ENCODE measurements at places on chromosomes 13 and 19.
A peak's percentile ranks its signal among the peaks of the same experiment; 100 is the strongest.

DNA sequence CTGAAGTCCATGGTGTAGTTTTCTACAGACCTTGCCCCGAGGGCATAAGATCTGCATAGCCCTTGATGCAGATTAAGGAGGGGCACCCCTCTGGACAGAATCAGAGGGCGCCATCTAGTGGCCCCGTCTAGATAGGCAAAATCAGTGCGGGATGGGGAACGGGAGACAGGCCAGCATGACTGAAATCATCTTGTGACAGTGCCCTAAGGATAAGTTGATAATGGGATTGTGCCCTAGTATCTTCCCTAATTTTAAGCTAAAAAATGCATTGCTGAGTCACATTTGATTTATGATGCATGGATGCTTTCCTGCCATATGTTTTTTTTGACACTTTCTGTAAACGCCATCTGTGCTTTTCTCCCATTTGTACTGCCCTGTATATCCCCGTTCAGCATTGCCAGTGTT lies 19.0 kb upstream of the GPI start:
- peak; percentile 61 for DNase-seq

DNA sequence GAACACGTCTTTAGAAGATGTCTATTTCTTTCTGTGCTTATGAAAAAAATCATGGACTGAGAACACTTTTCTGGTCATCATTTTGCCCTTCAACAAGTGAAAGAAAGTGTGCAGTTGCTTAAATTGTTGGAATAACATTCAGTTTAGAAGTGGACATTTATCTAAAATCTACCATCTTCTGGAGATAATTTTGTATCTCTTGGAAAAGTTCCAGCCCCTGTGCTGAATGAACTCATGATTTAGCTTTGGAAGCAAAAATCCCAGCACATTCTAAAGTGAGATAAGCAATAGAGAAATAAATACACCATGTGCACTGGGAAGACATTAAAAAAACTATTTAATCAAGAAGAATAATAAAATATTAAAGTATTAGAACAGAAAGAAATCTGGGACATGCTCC lies 1420.8 kb upstream of the SLC10A2 start:
- DNase-seq = no peak

GRCh38 chr19:47663435-47663910 lies 49.7 kb upstream of the EHD2 start:
- no peak for DNase-seq

DNA sequence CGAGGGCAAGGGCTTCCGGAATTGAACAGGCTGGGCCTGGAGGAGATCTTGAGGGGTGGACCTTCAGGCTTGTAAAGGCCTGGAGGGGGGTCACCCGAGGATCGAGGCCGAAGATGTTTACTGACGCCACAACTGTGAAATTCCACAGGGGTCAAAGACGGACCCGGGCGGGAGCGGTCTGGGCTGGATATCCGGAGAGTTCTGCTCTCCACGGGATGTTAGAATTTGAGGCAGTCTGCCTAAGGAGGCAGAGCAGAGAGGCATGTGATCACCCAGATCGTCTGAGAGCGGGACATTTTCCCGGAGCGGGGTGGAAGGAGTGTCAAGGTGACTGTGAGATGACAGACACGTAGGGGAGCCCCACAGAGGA lies 13.2 kb downstream of the KLHL26 start:
- no peak for DNase-seq

GRCh38 chr13:43441899-43442499 lies 344.8 kb downstream of the ENOX1 start:
- DNase-seq = no peak

DNA sequence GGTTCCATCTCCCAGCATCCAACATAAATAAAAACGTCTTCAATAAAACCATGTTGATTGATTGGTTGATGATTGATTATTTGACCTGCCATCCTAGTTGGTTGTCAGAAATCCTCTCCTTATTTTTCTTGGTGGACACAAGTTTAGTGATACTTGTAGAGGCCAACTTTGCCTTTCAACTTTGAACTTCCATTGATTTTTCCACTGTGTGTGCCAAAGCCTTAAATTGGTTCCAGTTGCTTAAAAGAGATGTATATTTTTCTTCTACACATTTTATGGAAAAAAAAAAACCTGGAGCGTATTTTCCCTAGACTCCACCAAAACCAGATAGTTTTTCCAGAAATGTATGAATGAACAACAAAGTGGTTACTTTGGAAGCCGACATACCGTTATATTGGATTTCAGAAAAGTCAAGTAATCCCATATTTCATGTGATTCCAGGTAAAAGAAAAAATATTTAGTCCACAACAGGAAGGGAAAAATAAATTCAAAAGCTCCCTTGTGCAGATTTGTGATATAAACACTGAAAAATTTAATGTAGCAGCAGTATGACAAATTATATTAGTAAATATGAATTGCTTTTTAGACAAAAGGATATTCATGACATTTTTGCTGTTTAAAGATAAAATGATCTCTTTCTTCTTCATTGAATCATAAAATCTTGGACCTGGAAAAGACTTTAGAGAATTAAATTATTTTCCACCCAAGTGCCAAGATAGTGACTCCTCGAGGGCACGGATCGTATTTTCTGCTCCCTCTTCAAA lies 85.2 kb downstream of the MBNL2 start:
- DNase-seq = no peak

DNA sequence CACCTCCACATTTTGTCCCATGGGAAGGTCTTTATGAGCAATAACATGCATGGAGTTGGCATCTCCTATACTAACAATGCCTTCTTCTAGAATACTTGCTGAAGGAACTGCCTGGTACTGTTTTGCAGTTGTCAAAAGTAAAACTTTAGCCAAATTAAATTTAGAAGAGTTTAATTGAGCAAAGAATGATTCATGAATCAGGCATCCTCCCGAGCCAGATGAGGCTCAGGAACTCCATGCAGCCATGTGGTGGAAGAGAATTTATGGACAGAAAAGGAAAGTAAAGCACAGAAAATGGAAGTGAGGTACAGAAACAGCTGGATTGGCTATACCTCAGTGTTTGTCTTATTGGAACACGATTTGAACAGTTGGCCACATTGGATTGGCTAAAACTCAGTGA lies 1081.9 kb downstream of the SLITRK1 start:
- DNase-seq = no peak

DNA sequence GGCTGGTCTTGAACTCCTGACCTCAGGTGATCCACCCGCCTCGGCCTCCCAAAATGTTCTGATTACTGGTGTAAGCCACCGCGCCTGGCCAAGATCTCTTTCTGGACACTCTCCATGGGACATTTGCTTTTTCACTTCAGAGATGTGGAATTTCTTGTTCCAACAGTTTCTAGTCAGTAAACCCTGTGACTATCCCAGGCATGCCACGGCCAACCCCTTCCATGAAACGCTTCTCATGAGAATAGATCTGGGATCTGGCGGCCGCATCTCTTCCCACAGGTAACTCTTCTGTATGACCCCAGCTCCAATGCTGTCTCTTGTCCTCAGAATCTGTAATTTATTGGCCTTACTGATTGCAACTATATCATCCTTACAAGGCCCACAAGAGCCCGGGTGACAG lies 16.2 kb downstream of the PLPP2 start:
- DNase-seq = no peak

GRCh38 chr13:27170221-27170515 lies 1.4 kb downstream of the USP12 start:
- DNase-seq = no peak

- DNase-seq = no peak
Measured at GRCh38 chr13:31166591-31166990, 4.9 kb upstream of the HSPH1 start.

- DNase-seq = no peak
Measured at GRCh38 chr19:49441960-49442350, 628 bp upstream of the SLC17A7 start.

- DNase-seq = no peak
Measured at GRCh38 chr19:45075301-45076028, 813 bp downstream of the ZNF296 start.

- no peak for DNase-seq
Measured at GRCh38 chr19:7376151-7376852, 27.6 kb downstream of the ARHGEF18 start.

DNA sequence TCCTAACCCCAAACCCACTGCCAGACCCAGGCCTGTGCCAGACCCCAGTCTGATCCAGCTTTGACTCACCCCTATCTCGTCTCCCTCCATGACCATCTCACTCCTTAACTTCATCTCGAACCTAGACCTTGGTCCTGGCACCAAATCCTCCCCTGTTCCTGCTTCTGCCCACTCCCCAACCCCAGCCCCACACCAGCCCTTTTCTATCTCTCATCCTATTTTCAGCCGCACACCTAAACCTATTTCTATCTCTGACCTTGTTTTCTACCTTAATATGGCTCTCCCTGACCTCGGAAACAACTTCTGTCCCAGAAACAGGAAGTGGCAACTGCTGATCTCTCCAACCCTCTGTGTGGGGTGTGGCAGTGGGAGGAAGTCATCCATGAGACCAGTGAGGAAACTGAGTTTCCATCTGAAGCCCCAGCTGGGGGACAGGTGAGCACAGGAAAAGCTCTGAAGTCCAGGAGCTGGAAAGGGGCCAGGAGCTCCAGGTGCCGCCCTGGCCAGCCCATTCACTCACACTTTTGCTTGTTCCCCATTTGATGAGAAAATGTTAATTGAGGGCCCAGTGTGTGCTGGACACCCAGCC lies 13.7 kb downstream of the PTH2 start:
- DNase-seq = no peak

GRCh38 chr19:16660763-16661479 lies at the start of gene TMEM38A:
TSS of gene TMEM38A (plus strand) at chr19:16661139. CDS start at chr19:16661218, 79 bp downstream.
- no peak for DNase-seq

DNA sequence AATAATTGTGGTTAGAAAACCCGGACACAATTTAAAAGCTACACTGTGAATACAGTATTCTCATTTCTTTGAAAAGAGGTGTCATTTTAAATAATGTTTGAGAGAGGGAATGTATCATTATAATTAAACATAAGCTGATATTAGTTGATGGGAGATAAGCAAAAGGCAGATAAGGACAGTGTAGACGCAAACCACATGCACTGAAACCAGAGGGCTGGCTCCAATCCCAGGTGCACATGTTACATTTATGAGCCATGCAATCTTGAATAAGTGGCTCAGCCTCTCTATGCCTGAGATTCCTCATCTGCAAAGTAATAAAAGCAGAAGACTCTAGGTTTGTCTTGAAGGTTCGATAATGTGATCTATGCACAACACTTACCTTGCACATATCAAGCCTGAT lies 238.7 kb downstream of the EFNB2 start:
- DNase-seq = no peak

GRCh38 chr13:34357435-34358232 lies 539.7 kb downstream of the RFC3 start:
- no peak for DNase-seq

DNA sequence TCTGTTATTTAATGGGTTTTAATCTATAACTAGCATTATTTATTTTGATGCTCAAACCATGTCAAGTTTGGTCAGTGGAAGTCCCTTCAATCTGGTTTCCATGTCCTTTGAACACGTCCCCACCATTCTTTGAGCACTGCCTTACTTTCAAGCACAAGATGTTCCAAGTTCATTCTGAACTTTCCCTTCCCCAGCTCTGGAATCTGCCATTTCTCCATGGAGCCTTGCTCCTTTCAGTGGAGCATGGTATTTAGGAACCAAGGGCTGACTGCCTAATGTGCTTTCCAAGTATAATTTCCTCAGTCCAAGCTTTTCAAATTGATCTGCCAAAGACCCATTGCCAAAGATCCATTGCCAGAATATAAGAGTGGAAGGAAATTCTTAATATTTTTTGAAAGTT lies 1.1 kb upstream of the ZNF546 start:
- DNase-seq = no peak

GRCh38 chr19:19417628-19418245 lies 12.3 kb downstream of the GATAD2A start:
- DNase-seq = no peak

DNA sequence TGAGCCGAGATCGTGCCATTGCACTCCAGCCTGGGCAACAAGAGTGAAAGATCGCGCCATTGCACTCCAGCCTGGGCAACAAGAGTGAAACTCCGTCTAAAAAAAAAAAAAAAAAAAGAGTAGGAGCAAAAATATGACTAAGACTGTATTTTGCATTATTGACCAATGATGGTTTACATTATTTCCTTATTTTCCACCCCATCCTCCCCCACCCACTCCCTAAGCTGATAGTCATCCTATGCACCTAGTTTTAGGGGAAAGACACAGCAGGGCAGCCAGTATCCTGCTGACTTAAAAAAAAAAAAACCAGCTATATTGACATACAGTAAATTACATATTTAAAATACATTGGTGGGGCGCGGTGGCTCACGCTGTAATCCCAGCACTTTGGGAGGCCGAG lies 25.1 kb downstream of the VAV1 start:
- no peak for DNase-seq

GRCh38 chr13:20320885-20321284 lies 88.8 kb upstream of the GJB6 start:
- DNase-seq = no peak

- DNase-seq = no peak
Measured at GRCh38 chr19:35560677-35561076, 2.8 kb downstream of the ATP4A start.

DNA sequence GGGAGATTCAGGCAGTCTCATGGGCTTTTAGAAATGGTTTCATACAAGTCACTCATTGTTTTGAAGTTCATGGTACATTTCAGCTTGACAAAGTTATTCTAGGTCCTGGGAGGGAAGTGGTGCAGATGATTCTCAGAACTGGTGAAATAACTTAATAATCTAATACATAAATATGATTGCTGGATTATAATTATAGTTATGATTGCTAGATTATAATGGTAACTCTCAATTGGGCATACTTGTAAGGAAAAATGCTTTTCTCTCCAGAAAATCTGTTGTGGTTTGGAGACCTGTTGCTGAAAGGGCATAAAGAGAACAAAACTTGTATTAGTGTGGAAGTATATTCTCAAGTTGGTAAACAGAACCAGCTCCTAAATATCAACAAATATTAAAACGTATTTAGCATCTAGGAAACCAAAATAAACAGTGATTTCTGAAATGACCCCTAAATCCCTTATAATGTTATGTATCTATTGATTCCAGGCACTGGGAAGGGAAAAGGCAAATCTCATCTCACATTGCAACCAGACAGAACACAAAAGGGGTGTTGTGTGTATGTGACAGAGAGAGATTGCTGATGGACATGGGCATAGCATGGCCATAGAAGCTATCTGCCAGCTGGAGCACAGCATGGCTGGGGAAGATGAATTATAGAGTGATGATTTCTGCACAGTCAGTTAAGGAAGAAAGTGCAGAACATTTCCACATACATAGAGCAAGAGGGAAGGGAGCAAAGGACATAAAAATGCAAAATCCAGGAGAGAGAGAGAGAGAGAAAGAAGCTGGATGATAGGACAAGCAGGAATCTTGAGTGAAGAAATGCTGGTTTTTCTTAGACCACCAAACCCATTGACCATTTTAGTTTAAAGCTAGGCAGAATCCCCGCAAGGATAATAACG lies 87.1 kb upstream of the FRY start:
- DNase-seq = no peak

DNA sequence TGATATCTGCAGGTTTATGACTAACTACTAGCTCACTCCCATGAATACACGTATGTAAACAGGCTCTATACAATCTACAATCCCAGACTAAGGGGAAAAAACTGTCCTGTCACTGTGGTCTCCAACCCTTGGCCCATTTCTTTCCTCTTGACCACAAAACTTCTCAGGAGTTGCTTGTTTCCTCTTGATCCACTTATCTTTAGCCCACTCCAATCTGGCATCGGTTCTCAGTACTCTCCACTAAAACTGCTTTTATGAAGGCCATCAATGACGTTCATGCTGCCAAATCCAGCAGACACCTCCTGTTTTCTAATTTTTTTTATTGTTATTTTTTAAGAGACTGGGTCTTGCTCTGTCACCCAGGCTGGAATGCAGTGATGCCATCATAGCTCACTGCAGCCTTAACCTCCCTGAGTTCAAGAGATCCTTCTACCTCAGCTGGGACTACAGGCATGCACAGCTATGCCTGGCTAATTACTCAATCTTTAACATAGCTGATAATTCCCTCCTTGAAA lies 31.9 kb upstream of the USPL1 start:
- no peak for DNase-seq

GRCh38 chr19:46637224-46637623 lies 1.2 kb upstream of the GNG8 start:
- DNase-seq = no peak
